ENCODE measurements at places on chromosomes 12 and 14. TPM values are rescaled to one million over a fixed set of nuclear protein-coding genes. Genes with fewer than 3 reads are reported as not detected.

DNA sequence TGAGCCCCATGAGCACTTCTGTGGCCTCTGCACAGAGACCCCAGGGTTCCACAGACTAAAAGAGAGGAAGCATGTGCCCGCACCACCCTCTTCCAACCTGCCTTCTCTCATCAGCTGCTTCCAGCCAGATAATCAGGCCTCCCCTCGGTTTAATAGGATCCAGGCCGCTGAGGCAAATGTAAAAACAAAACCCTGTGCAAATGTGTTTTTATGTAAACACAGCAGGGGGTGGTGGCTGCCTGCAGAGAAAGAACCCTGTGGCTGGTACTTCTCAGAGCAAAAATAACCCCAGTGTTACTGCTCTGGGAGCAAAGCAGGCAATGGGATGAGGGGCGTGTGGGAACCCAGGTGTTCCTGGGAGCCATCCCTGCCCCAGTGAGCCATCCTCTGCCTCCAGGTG, 46.2 kb downstream of the WSCD2 start:
- H3K4me3 ChIP-seq, result no peak overlapping the region
- H3K27me3 ChIP-seq, result no peaks in the 10 kb centered on the region
- H3K4me1 ChIP-seq, result peaks cover 14% of the 10 kb centered on the region

DNA sequence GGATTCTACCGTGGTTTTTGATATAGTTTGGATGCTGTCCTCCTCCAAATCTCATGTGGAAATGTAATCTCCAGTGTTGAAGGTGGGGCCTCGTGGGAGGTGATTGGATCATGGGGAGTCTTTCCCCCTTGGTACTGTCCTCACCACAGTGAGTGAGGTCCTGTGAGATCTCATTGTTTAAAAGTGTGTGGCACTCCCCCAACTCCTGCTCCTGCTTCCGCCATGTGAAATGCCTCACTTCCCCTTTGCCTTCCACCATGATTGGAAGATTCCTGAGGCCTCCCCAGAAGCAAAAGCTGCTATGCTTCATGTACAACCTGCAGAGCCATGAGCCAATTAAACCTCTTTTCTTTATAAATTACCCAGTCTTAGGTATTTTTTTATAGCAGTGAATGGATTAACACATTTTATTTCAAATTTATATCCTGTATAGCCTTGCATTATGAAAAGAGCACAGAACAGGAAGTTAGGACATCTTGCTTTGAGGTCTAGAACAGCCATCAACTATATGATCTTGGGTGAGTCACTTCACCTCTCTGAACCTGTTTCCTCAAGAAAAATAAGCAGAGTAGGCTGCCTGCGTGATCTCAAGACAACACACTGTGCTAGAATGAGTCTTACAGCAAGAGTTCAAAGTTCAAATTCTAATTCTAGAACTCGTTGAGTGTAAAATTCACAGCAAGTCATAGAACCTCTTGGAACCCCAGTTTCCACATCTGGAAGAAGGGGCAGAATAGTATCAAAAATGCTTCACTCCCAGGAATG, 160.9 kb upstream of the EEA1 start:
- no peaks in the 10 kb centered on the region for H3K27me3 ChIP-seq
- no peak for DNase-seq
- no peaks in the 10 kb centered on the region for H3K36me3 ChIP-seq
- H3K4me3 ChIP-seq, result no peak overlapping the region
- no peak overlapping the region for H3K27ac ChIP-seq

KCNH3 gene
- total RNA-seq, result 2.1 TPM

NUDT14 gene
- total RNA-seq, result 10.3 TPM

Measured in spinal cord (tissue), 10 donors.